Heart right ventricle (tissue), 16 donors: ENCODE measurements at places on chromosomes 5 and 9.

DNA sequence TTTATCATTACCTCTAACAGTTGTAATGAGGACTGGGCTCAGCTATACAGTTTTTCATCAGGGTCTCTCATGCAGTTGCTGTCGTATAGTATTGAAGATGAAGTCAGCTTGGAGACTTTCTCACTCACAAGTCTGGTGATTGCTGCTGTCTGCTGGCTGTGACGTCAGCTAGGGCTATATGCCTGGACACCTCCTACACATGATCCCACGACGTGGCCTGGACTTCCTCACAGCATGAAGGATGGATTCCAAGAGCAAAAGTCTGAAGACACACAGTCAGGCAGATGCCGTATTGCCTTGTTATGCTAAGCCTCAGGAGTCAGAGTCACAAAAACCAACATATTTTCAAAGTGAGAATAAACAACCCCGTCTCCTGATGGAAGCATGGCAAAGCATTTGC, 193.3 kb downstream of the LURAP1L start:
- H3K27me3 ChIP-seq, result no peaks in the 10 kb centered on the region
- no peak for DNase-seq
- no peaks in the 10 kb centered on the region for H3K4me1 ChIP-seq
- no peak overlapping the region for H3K4me3 ChIP-seq
- H3K27ac ChIP-seq, result no peak overlapping the region

GRCh38 chr9:126636983-126637798, 23.5 kb downstream of the LMX1B start:
- H3K36me3 ChIP-seq, result no peaks in the 10 kb centered on the region
- DNase-seq, result no peak
- peaks cover 76% of the 10 kb centered on the region for H3K27me3 ChIP-seq
- H3K27ac ChIP-seq, result no peak overlapping the region
- peaks cover 3% of the 10 kb centered on the region for H3K4me1 ChIP-seq

DNA sequence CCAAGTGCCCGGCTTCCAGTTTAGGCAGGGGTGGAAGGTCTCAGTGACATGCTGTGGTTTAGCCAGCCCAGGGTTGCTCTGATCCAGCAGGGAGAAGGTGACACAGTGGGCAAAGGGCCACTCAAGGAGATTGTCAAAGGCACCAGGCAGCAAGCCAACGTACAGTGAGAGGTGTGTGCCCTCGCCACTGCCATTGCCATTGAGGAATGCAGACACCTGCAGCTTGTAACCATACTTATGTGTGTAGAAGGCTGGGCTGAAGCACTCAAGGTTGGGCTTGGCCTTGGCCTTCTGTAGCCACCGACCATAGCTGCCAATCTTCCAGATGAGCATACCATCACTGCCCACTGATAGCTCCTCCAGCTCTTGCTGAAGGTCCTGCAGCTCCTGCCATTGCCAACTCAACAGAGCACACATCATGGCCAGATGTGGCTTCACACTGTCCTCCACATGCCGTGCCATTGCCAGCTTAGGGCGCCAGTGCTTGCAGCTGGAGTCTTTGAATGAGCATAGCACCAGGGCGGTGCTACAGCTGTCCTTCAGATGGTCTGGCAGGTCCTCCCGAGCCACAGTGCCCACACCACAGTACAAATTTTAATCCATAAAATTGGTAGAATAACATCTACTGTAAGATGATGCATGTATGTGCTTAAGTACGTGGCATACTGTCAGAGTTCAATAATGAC, 59.7 kb upstream of the HMHB1 start:
- no peaks in the 10 kb centered on the region for H3K27me3 ChIP-seq
- H3K4me3 ChIP-seq, result no peak overlapping the region
- H3K4me1 ChIP-seq, result no peaks in the 10 kb centered on the region

GRCh38 chr5:152462021-152462721, 57.1 kb upstream of the NMUR2 start:
- H3K4me1 ChIP-seq, result peaks cover 9% of the 10 kb centered on the region
- DNase-seq, result no peak
- no peak overlapping the region for H3K27ac ChIP-seq
